ENCODE measurements at places on chromosomes 5 and 9.

GRCh38 chr9:63816751-63817621 is 1468.0 kb downstream of the FOXD4L5 start:
- ATAC-seq, result peak; percentile 73

DNA sequence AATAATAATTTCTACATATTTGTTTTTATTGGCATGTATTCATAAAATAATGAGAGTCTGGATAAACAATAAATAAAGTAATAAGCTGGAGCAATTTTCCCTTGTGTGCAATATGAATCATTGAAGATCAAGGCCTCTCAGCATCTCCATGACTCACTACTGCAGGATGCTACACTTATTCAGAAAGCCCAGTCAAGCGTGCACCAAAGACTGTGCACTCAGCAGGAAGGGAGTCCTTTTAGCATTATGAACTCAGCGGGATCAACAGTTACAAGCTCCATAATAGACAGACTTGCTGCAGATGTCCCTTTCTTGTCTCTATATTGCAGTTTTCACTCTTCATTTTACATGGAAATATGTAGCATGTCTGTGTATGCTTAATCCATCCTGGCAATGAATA is 485.3 kb downstream of the CDH9 start:
- ATAC-seq, result no peak

- no peak for ATAC-seq
These were observed 1.3 kb downstream of the SLC6A3 start for GRCh38 chr5:1443991-1444360.

- ATAC-seq, result no peak
These were observed 1594.1 kb downstream of the EFNA5 start for GRCh38 chr5:106076655-106077054.

DNA sequence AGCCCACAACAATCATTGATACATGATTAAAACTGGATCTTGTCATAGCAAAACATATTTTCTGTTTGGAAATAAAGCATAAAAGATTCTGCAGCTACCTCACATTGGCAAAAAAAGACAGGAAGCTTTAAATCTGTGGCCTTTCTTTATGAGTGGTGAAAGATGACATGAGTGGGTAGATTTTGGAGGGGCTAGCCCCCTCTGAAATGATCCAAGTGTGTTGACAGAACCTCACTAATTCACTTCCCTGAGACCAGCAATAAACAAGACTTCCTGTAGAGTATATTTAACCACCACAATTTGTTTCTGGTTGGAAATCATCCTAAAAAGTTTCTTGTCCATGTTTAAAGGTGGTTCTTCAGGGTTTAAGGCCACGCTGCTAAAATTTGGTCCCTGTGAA is 530.8 kb downstream of the SPATA31D1 start:
- no peak for ATAC-seq

DNA sequence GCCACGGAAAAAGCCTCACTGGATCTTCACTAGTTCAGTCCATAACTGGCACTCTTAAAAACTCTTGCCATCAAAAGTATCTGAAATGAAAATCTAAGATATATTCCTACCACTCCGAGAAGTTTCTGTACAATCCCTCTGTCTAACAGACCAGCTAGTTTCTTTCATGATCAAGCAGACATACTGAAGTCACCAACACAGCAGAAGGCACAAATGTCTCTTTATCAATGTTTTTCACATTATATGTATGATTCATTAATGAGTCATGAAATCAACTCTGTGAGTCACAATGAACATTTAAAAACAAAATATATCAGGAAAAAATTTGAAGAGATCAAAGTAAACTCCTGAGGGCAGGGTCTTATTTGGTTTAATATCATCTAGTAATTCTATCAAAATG is 50.8 kb downstream of the F2R start:
- no peak for ATAC-seq

GRCh38 chr5:17304282-17304681 is 86.9 kb downstream of the BASP1 start:
- no peak for ATAC-seq

DNA sequence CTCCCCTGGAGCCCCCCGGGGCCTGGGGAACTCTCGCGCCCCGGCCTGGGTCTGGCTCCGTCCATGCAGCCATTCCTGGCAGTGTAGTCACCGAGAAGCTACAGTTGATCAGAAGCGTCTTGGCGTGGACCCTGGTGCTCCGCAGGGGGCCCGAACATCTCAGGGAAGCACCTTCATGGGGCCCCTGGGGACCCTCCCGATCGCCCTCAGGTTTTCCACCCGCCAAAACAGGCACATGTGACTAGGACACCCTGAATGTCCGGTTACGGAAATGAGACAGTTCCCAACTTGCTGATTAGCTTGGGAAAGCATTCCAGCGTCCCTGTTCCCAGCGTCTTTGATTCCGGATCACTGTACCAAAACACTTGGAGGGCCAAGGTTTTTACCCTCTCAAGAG is 472 bp downstream of the FBXO4 start:
- peak; percentile 28 for ATAC-seq

- no peak for ATAC-seq
These were observed 668.2 kb downstream of the DTWD2 start for GRCh38 chr5:118320121-118320520.

- ATAC-seq, result no peak
These were observed 49.9 kb downstream of the C9orf152 start for GRCh38 chr9:110157823-110158664.

DNA sequence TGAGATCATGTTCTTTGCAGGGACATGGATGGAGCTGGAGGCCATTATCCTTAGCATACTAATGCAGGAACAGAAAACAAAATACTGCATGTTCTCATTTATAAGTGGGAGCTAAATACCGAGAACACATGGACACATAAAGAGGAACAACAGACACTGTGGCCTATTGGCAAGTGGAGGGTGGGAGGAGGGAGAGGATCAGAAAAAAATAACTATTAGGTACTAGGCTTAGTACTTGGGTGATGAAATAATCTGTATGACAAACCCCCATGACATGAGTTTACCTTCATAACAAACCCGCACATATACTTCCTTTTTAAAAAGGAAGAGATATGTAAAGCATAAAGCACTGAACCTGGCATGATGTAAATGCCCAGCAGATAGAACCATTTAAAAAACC is 99.0 kb downstream of the MEGF10 start:
- ATAC-seq, result no peak

DNA sequence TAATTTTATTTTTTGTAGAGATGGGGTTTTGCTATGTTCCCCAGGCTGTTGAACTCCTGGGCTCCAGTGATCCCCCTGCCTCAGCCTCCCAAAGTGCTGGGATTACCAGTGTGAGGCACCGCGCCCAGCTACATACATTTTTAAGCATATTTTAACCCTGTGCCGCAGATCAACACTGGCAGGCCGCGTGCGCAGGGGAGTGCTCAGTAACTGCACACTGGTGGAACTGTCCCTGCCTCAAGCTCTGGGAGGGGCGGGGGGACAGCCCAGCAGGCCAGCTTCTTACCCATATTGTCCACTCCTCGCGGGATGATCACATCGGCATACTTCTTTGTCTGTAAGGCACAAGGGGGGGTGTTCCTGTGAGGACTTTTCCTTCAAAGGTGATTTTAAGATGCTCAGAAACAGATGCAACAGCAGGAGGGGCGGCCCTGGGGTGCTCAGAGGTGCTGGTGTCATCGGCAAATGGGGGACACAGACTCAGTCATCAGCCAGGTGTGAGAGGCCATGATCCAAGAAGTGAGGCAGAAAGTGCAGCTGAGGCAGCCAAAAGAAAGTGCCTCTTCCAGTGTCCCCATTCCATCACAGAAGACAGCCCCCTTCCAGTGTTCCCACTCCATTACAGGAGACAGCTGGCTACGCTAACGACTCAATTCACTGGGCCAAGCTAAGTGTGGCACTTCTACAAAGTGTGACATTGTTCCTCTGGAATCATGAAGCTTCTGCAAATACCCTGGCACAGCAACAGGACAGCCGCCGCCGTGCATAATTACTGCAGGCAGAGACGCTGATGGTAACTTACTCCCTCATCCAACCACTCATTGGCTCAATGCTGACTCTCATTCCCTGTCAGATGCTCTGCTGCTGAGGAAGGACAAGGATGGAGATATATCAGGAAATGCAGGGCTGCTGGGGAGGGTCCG is 5.2 kb downstream of the UCK1 start:
- no peak for ATAC-seq

- ATAC-seq, result no peak
These were observed 115.1 kb upstream of the LPCAT1 start for GRCh38 chr5:1638658-1639400.

GRCh38 chr5:119022017-119022745 is 33.8 kb upstream of the DTWD2 start:
- ATAC-seq, result no peak

- ATAC-seq, result no peak
These were observed 17.3 kb downstream of the GPBP1 start for GRCh38 chr5:57191163-57191562.

DNA sequence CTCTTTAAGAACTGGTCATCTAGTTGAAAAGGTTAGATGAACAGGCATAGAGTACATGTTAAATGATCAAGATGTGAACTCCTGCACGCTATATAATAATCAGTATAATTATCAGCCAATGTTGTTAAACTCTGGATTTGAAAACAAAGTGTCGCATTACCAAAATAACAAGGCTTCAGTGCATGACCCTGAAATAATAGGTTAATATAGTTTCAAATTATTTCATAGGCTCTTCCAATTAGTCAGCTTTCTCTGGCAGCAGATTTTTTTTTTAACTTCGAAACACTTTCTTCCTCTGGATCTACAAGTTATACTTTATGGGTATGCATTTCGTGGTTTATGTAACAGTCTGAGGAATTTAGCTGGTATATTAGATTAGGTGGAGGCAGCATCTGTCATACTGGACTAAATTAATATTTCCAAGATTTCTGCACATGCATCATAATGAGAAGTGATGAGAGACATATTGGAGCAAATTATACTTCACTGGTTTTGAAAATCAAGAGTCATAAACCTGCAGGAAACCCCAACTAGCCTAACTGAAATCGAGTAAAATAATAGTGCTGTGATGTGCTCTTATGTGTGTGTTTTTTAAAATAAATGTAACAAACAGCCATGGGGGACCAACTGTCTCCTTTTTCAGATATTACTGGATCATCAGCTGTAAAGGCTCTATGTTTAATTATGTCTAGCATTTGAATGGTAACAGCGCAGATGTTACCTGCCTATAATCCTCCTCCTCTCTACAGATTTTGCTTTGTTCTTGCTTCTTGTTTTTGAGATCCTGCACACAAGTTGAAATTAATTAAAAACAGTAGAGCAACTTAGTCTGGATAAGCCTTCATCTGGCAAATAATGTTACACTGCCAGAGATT is 85.9 kb upstream of the CKMT2 start:
- no peak for ATAC-seq

DNA sequence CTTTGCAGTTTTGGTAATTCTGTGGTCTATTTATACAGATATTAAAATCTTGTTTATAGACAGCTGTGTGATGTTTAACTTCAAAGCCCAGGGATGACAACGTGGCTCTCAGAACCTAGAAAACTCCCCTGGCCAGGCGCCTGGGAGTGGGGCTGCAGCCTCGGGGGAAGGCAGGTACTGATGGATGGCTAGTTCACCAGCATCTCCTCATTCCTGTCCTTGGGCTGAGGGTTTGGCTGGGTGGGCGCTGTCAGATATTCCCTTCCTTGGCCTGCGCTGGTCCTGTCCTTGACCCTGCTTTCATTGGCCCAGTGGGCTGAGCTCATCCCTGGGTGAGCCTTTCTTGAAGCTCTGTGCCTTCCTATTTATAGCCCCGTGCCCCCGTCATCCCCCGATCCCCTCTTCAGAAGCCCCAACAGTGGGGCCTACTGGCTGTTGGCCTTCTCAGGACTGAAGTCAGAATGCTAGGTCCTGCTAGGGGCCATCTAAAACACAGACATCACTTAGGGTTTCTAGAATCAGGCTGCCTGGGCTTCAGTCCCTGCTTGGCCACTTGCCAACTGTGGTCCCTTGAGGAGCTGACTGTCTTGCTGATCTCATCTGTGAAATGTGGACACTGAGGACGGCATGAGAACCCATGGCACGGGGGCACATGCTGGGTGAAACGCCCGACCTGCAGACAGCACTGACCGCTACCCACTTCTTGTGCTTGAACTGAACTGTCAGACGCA is 20.9 kb downstream of the SH3GLB2 start:
- peak; percentile 20 for ATAC-seq

DNA sequence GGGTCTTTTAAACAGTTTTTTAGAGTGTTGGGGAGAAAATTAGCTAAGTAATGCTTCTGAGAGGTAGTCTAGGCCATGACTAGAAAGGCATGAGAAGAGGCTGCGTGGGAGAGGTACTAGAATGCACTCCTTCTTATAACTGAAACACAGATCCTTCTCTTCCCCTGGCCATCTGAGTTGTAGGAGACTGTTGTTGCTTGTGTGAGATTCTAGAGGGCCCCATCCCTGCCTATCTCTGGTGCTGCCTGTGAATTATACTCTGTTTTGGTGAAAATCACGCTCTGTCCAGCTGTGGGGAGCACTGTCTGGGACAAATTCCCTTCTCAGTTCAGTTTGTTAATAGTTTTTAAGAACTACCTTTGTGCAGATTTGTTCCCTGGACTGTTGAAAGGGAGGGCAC is 37.5 kb downstream of the MAP1B start:
- ATAC-seq, result no peak

- ATAC-seq, result no peak
These were observed 140.2 kb downstream of the TMC1 start for GRCh38 chr9:72661401-72662135.

GRCh38 chr5:132238169-132238744 is 10.6 kb upstream of the P4HA2 start:
- ATAC-seq, result peak; percentile 75

DNA sequence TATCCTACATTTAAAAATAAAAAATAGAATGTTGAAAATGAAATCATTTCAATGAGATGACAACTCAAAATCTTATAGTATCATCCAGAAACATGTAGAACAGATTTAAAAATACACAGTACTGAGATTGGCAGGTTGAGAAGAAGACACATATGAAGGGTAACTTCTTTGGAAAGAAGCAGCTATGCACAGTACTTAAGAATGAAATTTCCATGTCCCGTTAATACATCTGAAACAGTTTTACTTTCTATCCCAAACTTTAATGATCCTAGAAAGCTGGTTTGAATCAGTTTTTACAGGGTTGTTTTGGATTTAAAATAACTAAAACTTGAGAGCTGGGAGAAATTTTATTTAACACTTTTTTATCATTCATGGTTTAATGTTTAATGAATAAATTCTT is 36.0 kb upstream of the ARRDC3 start:
- ATAC-seq, result no peak

DNA sequence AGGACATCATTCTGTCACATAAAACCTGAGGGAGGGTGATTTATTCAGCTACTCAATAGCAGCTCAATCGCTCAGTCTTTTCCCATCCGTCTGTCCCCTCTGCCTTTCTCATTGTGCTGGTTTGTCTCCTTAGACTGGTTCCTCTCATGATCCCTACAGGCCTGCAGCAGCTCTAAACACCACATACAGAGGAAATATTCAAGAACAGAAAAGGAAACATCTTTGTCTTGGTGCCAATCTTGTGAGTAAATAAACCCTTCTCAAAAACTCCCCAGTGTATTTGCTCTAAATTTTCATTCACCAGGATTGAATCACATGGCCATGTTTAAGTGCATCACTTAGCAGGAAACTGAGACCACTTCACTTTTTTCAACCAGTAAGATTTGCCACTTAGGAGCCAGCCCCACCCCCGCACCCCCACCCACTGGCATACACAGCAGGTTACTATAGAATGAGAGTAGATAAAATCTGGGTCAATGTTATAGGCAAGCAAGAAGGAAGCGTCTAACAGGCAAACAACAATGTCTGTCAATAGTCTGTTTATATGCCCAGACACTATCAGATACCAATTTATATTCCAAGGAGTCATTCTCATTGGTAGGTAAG is 895.5 kb upstream of the DMAC1 start:
- no peak for ATAC-seq

GRCh38 chr5:35963381-35963843 is 25.0 kb upstream of the CAPSL start:
- ATAC-seq, result no peak

All from gastroesophageal sphincter (tissue), 4 donors.